ENCODE measurements at places on chromosomes 3 and 15. TPM values are rescaled to one million over a fixed set of nuclear protein-coding genes. Genes with fewer than 3 reads are reported as not detected.

The PLSCR2 gene
- not detected for total RNA-seq

The LRRC49 gene
- total RNA-seq = 0.65 TPM

The CHRD gene
- not detected for total RNA-seq

The LTF gene
- not detected for total RNA-seq
